ENCODE measurements at places on chromosomes 4 and X.

GRCh38 chr4:88457307-88458103 is 586 bp downstream of the HERC5 start:
- DNase-seq, result no peak

- DNase-seq, result no peak
Measured at GRCh38 chr4:100811046-100811445, 293.2 kb upstream of the EMCN start.

- DNase-seq, result no peak
Measured at GRCh38 chr4:70297576-70297975, 37.2 kb upstream of the CABS1 start.

- no peak for DNase-seq
Measured at GRCh38 chr4:41957634-41958033, 22.4 kb downstream of the TMEM33 start.

- DNase-seq, result peak; percentile 2
Measured at GRCh38 chrX:68732906-68733493, 85.5 kb downstream of the STARD8 start.

GRCh38 chrX:17042037-17042436 is 95.6 kb downstream of the REPS2 start:
- no peak for DNase-seq

DNA sequence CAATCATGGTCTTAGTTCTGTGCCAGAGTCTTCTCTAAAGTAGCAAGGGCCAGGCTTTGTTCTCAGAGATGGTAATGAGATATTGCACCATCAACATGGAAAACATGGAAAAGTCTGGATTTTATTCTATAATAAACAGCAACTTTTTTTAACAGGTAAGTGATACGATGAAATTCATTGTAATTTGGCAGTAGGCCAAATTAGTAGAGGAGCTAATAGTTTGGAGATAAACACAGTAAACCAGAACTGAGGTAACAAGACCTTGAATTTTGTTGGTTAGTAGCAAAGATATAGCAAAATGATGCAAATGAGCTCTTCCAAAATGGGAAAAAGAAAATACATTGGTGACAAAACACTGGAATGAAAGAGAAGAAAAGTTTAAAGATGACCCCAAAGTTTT is 126.6 kb downstream of the TET2 start:
- no peak for DNase-seq

DNA sequence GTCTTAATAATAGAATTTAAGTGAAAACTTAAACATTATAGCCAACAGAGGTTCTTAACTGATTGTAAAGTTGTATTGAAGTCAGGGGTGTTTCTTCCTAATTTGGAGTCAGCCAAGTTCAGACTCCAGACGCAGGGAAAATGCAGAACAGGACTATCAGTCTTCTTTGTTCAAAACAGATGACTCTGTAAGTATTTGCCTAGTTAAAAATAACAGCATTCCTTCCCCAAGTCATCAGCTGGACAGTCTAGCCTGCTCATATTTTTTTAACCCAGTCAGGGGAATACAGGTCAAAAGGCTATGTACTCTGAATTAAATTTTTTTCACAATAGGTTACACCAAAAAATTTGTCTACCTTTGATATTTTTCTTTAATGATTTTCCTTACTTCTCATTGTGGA is 73.8 kb upstream of the DCLK2 start:
- no peak for DNase-seq

GRCh38 chrX:9062641-9063040 is 28.7 kb upstream of the FAM9B start:
- no peak for DNase-seq

DNA sequence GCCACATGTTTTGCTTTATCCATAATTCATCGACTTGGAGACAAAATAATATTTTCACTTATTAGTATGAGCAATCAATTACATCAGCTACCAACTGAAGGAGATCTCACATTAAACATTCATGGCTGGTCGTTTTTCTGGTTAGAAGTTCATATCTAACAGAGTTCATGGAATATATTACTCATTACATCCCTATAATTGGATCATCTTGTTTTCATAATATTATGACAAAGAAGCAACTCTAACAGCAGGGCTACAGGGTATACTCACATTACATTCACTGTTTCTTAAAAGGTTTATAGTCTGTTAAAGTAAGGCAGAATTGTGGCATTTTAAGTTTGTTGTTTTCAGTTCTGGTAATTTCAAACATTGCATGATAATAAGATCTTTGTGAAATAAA is 33.0 kb downstream of the GSTCD start:
- no peak for DNase-seq

DNA sequence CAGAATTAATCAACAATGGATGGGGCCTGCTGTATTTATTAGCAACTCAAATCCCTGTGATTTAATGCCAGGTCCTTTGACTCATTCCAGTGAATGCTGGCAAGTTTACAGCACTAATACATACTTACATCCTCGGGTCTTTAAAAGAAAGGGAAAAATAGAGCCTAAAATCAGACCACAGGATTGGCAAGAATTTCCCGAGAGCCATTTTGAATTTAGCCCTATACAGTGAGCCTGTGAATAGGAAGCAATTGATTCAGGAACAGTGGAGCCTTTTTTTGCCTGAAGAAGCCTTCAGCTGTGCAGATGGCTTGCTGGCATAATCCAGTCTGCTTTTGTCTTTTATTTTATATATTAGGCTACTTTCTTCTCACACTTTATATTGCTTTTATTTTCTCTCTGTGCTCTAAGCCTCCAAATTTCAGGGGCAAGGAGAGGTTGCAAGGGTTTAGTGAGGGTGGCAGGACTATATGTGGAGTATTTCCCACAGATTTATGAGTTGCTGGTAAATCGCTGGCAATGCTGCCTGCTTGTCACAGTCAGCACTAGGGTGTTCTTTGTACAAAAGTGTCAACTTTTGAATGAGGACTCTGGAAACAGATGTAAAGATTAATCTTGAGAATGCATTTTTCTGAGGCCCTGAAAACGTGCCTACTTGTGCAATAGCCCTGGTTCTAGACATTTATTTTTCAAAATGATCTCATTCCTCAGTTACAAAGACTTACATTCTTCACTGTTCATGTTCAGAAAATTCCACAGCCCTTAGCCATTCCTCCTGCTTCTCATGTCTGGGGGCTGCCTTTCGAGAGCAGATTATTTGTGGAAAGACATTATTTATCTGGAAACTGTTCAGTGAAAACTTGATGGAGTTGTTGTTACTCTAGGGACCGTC is 303.5 kb downstream of the SPRY1 start:
- DNase-seq, result no peak

- DNase-seq, result no peak
Measured at GRCh38 chrX:56343664-56344063, 111.5 kb downstream of the KLF8 start.

DNA sequence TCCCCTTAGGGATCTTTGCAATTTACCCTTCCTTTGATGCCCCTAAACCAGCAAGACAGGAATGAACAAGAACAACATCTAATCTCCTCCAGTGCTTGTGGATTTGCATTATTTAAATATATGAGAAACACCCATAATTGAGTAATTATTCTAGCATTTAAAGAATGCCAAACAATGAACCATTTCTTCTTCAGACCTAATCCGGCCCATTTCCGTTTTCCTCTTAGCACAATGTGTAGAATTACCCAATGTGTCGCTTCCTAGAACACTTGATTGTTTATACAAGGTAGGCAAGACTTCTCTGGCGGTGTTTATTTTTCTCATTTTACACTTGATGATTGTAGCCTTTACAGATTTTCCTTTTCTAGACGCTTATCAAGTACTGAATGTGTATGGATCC is 43.5 kb downstream of the CLDN34 start:
- DNase-seq, result no peak

GRCh38 chrX:77118686-77119085 is 328.5 kb upstream of the FGF16 start:
- DNase-seq, result no peak

- DNase-seq, result no peak
Measured at GRCh38 chrX:40244980-40245379, 147.2 kb upstream of the BCOR start.

DNA sequence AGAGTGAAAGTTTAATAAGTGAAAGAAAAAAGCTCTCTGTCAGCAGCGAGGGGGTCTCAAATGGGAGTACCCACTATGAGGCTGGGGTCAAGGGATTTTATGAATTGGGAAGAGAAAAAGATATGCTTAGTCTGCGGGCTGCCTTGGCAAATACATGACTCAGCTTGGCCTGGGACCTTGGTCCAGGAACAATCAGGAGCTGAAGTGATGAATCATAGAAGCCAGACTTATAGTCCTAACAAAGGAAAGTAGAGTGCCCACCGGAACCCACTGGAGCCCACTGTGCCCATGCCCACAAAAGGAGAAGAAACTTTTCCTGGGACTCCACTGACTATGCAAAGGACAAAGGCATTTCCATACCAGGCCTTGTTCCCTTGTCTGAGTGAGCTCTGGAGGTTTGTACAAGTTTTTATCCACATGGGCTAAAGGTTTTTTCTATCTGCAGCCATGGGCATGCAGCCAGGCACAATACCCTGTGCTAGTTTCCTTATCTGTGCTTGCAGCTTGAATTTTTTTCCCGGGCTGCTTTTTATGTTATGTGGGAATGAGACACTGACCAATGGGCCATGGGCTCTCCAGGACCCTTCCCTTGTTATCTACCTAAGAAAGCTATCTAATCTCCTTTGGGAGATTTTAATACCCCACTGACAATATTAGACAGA is 201.7 kb downstream of the FAM133A start:
- DNase-seq, result no peak

DNA sequence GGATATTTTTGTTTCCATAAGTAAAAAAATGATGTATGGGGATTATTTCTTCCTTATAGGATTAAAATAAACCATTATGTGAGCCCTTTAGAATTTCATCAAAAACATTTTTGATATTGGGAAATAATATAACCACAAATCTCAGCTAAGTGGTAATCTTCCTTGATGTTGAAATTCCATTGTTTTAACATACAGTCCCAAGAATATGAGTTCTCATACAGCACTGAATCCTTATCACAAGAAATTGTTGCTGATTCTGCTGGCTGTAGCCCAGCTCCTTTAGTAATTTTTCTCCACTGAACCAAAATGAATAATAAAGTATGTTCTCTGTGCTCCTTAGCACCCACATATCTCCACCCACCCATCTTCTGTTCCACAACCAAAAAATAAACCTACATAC is 41.9 kb upstream of the FAM47B start:
- no peak for DNase-seq

DNA sequence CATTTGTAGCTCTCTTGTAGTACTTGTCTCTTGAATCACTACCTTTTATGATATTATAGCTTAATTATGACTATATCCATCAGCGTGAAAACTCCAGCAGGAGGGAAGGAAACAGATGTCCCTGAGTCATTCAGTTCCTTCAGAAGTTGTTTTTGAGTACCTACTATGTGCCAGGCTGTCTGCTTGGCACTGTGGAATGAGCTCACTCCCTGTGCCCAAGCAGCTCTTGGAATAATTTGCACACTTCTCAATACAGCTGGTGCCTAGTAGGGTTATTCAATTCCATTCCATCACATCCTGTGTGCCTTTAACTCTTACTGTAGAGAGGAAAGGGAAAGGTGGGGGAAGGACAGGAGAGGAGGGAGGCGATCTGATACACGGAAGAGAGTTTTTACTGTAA is 77.1 kb downstream of the NFKB1 start:
- no peak for DNase-seq

DNA sequence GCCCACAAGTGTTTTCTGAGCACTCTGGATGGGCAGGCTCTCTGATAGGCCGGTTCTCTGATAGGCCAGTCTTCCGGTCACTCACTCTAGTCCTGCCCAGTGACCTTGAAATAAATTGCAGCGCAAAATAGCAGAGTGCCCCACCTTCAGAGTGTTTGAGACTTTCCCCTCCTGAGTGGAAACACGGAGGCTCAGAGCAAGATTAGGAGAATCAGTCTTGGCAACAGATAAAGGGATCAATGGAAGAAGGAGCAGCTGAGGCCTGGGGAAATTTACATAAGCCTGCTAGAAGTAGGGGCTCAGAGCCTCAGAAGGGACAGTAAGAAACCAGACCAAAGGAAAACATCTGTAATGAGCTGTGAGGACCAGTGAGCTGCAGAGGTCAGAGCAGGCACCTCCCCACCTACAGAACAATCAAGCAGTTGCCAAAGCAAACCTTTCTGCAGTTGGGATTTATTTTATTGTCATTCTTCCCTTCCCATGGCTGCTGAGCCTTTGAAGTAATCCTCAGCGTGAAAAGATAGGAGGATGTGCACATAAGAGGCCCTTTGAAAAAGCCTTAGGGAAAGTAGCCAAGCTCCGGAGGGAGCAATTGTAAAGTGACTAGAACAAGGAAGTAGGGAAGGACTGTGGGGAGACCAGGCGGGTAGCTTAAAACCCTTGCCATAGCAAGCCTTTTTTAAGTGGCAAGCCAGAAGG is 89.1 kb upstream of the TSPAN5 start:
- no peak for DNase-seq

GRCh38 chr4:49709775-49710174 is 723.7 kb downstream of the CWH43 start:
- no peak for DNase-seq

GRCh38 chrX:56798339-56798711 is 69.3 kb downstream of the NBDY start:
- no peak for DNase-seq

DNA sequence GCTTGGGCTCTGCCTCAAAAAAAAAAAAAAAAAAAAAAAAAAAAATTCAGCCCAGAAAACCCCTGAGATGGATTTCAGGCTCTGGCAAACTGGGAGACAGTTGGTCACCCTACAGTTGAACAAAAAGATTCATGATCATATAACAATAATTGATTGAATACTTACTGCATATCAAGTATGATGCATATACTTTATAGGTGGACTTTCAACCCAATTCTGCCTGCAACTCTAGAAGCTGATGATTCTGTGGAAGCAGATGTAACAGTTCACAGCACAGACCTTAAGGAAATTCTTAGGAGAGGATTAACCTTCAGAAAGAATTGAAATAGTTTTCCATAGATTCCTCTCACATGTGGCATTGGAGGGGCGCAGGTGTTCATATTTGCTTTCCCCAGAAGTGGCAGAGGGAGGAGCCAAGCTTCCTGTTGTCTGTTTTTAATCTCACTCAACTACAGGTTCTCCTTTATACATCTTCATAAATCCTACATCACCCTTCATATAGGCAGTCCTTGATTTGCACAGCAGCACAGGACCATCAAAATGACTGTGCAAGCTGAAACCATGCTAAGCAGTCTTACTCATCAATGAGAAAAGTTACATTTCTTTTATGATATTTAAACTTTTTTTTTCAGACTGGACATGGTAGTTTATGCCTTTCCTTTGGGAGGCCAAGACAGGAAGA is 149.4 kb upstream of the KLF3 start:
- no peak for DNase-seq

- DNase-seq, result no peak
Measured at GRCh38 chr4:184090571-184090970, 127.1 kb downstream of the ENPP6 start.

DNA sequence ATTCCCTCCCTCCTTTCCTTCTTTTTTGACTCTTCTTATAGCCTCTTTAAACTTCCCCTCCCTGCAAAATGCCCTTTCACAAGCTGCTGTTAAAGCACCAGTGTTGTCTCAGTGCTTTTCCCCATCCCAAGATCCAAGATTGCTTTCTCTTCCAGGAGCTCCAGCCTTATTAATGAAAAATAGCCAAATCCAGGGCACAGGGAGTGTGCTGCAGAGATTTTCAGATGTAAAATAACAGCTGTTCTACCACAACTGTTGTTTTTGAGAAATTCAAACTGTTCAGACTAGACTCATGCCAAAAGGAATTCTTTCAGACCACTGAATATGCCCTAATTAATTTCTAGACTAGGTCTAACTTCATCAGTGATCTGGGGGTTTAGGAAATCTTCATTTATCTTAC is 47.0 kb upstream of the GPC3 start:
- DNase-seq, result no peak
